ENCODE measurements at places on chromosomes 6 and 20.

DNA sequence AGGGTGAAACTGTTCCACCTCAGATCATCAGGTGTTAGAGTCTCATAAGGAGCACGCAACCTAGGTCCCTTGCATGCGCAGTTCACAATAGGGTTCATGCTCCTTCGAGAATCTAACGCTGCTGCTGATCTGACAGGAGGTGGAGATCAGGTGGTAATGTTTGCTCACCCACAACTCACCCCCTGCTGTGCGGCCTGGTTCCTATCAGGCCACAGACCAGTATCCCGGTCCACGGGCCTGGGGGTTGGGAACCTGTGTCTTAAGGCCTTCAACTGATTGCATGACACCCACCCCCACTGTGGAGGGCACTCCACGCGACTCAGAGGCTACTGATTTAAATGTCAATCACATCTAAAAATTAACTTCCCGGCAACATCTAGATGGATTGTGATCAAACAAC, 411.2 kb upstream of the SULF2 start:
- DNase-seq = no peak

DNA sequence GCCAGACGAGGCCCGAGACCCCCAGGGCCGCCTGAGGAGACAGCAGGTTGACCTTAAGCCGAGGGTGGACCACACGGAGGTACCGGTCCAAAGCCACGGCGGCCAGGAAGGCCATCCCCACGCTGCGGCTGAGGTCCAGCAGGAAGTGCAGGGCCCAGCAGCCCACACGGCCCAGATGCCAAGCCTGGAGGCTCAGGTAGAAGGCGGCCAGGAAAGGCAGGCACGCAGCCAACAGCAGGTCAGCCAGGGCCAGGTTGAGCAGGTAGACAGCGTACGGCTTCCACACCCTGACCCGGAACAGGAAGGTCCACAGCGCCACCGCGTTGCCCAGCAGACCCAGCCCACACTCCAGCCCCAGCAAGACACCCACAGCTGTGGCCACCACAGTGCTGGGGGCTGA, 366 bp downstream of the GPR31 start:
- no peak for DNase-seq

GRCh38 chr20:5596401-5597193, 153.6 kb upstream of the SHLD1 start:
- DNase-seq = no peak

- DNase-seq = no peak
Measured at GRCh38 chr6:157364705-157365104, 16.3 kb upstream of the ZDHHC14 start.

GRCh38 chr6:64288351-64288750, 652.7 kb downstream of the PHF3 start:
- no peak for DNase-seq

GRCh38 chr6:52642368-52642767, 28.5 kb upstream of the TMEM14A start:
- DNase-seq = no peak

GRCh38 chr6:111657146-111657545, 51.5 kb upstream of the TRAF3IP2 start:
- DNase-seq = no peak

- DNase-seq = no peak
Measured at GRCh38 chr20:60258255-60258863, 300.1 kb downstream of the CDH26 start.

- DNase-seq = no peak
Measured at GRCh38 chr6:159440349-159440748, 252.7 kb downstream of the SOD2 start.

DNA sequence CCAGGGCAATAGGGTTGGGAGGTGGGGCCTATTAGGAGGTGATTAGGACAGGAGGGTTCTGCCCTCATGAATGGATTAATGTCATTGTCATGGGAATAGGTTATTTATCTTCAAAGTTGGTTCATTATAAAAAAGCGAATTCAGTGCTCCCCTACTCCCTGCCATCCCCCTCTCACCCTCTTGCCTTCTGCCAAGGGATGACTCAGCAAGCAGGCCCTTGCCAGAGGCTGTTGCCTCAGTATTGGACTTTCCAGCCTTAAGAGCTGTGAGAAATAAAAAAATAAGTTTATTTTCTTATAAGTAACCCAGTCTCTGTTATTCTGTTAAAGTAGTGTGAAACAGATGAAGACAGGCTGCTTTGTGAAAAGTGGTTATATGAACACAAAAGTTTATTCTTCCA, 381.1 kb upstream of the ZFP64 start:
- DNase-seq = no peak

DNA sequence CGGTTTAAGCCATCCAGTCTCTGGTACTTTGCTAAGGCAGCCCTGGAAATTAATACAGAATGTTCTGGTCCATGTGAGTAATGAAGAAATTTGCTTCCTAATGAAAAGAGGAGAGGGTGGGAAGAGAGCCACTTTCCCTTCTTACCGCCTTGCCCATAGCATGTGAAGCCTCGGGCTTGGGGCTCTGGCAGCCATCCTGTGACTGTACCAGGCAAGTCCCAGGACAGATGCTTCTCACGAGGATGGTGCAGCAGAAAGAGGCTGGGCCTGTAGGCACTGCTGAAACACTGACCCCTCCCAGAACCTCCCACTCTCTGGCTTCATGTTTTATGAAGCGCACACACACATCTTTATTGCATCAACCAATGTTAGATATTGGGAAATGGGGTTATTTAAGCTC, 74.8 kb downstream of the IYD start:
- no peak for DNase-seq

DNA sequence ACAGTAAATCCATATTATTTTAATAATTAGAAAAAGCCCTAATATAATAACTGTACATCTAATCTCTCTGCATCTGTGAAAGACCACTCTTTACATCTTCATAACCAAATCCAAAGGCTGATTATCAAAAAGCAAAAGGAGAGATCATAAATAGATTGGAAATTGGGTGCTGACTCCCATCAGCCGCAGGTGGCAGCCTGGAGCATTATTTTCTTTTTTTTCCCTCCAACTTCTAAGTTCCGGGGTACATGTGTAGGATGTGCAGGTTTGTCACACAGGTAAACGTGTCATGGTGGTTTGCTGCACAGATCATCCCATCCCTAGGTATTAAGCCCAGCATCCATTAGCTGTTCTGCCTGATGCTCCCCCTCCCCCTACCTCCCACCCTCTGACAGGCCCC, 30.5 kb downstream of the LRP11 start:
- no peak for DNase-seq

- no peak for DNase-seq
Measured at GRCh38 chr6:140572129-140572528, 1197.7 kb upstream of the CITED2 start.

DNA sequence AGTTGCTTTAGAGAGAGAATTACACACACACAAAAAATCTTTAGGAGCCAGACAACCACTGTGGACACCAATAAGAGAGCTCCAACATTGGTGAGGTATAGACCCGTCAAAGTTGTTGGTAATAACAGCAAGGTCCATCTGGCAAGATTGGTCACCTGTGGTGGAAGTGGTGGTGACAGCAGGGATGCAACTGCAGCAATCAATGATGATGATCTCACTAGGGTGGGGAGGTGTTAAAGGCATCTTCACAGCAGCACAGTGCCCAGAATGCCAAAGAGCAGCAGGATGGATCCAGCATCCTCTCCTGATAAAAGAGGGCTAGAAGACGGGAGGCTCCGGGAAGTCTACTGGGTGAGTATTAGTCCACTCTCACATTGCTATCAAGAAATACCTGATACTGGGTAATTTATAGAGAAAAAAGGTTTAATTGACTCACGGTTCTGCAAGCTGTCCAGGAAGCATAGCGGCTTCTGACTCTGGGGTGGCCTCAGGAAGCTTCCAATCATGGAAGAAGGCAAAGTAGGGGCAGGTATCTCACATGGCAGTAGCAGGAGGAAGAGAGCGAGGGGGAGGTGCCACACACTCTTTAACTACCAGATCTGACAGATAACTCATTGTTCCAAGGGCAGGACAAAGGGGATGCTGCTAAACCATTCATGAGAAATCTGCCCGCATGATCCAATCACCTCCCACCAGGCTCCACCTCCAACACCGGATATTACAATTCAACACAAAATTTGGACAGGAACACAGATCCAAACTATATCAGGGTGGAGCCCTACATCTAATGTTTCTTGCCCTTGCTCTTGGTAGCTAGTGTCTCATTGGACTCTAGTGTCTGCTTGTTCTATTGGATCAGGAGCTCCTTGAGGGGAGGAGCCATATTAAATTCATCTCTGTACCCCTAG, 48.9 kb downstream of the KLHL31 start:
- no peak for DNase-seq

- DNase-seq = no peak
Measured at GRCh38 chr6:41757931-41758640, 10.9 kb upstream of the PGC start.

DNA sequence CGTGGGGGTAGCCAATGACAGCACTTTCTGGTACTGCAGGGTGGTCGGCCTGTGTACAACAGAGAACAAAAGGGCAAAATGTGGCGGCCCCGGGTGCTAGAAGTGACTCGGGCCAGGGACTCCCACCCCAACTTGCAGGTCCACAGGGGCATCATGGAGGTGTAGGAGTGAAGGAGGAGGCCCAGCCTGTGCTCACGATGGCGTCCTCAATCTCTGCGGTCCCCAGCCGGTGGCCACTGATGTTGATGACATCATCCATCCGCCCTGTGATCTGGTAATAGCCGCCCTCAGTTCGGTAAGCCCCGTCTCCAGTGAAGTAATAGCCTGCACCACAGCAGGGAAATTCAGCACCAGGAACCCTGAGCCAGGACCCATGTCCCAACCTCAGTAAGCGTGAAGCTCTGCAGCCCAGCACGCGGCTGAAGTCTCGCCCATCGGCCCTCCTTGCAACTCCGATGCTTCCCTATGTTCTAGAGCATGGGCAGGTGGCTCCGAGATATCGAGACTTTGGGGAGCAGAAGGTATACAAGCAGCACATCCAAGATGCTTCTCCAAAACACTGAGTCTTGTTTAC, 20.2 kb upstream of the APMAP start:
- DNase-seq = no peak
